Cortex of kidney (tissue), 1 donor: ENCODE measurements at places on chromosomes 7 and 10.

DNA sequence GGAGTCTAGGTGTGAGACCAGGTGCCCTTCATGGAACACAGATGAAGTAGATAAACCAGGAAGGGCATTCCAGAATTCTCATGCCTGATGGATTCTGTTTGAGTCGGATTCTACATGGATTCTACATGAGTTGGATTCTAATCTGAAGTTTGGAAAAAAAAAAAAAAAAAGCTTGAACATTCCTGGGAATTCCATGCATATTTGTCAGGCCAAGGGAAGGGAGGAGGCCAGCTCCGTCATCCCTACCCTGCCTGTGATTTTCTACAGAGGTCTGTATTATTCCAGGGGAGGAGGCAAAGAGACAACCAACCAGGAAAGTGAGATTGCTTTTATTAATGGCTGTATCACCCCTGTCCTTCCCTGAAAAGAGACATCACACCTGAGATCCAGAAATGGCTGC is 27.8 kb upstream of the EBLN1 start:
- no peak for DNase-seq

GRCh38 chr7:143049362-143049761 is 2.8 kb upstream of the OR6V1 start:
- no peak for DNase-seq

DNA sequence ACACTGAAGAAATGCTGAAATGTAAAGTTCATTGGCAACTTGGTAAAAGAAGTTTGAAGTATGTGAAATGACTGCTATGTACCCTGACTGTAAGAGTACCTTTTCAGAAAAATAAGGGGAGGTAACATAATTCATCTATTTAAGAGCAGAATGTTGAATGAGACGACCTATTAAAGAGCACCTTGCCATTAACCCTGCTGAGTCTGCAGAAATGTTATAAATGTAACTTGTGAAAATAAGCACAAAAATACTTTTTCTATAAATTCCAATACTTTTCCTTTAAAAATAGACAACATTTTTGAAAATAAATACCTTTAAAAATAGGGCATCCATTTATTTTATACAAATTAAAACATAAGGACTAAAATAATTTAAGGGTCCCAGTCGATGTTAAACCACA is 7.7 kb downstream of the TM9SF3 start:
- DNase-seq: no peak

GRCh38 chr10:122461729-122462532 is 578 bp downstream of the HTRA1 start:
- DNase-seq: no peak

DNA sequence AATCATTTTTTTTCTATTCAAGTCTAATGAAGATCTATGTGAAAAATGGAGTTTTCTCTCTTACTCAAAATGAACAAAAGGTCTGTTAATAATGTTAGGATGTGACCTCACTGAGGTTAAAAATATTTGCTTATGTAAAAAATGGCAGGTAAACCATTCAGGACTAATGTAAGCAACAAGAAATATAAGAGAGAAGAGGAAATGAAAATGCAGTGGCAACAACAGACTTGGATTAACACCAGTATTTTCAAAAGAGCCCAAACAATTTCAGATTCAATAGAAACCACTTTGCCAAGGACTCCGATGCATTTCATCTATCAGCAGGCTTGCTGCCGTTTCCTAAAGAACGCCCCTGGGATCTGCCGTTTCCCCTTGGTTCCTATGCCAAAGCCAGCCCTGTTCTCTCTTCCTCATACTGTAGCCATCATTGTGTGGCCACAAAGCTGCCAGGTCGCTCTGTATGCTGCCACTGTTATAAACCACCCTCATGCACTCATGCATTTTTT is 66.4 kb downstream of the MTURN start:
- DNase-seq: no peak

GRCh38 chr7:1461646-1462375 is 2.5 kb upstream of the MICALL2 start:
- no peak for DNase-seq

DNA sequence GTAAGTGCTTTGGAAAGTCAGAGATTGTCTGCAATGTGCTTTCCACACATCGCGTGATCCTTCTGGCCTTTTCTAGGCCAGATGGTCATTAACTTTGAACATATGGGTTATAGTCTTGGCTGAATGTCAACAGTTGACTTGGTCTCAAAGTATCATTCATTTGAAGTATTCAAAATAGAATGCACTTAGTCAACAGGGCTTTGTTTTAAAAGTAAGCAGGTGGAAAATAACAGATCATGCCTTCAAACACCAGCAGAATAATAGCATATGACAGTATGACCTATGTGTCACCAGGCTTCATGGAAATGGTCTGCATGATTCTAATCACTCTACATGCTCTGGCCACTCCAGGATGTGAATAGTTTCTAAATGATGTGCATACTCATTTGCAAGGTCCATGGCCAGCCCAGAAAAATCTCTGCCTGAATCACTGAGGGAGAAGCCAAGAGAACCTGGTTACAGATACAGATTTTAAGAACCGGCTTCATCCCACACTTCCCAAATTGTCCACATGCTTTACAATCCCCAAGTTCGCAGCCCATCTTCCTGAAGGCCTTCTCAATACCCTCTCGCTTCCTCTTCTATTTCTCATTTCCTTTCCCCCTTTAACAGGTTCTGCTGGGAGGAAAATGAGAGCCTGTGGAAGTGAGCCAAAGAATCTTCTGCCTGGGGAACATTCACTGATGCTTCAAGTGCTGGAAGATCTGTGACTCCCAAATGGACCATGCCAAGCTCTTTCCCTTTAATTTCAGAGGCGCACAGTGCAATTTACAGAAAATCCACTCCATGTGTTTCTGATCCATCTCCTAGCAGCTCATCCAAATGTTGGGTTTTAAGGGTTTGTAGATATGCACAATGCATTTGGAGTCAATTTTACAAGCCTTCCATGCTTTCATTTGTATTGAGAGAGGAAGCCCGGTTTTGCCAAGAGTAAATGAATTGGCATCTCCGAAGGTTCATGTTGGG is 122.8 kb upstream of the GDF10 start:
- DNase-seq: no peak

GRCh38 chr10:54065106-54065505 is 735.9 kb downstream of the PCDH15 start:
- DNase-seq: no peak

DNA sequence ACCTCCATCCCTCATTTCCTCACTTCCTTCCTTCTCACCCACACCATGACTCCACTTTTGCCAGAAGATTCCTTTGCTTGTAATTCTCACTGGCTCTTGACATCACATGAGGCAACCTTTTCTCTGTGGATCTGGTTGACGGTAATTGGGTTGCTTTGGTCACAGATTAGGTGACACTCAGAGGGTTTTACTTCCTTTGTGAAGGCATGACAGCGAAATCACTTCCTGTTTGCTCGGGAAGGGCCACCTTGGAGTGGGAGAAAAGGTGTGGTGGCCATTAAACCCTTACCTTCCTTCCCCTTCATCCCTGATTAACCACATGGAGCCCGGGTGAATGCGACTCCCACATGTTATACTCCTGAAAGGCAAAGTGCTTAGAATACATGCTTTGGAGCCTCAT is 30.2 kb downstream of the CUZD1 start:
- no peak for DNase-seq

- DNase-seq: no peak
Measured at GRCh38 chr7:155538293-155538692, 8.1 kb downstream of the CNPY1 start.

DNA sequence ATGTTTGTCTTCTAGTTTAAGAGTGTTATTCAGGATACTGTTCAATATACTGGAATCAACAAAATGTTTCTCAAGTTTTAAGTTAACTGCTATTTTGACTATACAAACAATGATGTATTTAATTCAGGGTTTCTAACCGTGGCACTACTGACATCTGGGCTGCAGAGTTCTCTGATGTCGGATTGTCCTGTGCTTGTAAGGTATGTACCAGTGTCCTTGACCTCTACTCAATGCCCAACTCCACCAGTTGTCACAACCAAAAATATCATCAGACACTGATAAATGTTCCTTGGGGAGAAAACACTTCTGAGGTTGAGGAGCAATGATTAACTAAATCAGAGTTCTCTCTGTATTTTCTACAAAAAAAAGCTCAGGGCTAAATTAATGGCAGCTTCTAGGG is 301.5 kb downstream of the PARD3 start:
- DNase-seq: no peak
